ENCODE measurements at places on chromosomes 11 and 22.

GRCh38 chr11:88326099-88326498 is 11.4 kb downstream of the CTSC start:
- DNase-seq = no peak

DNA sequence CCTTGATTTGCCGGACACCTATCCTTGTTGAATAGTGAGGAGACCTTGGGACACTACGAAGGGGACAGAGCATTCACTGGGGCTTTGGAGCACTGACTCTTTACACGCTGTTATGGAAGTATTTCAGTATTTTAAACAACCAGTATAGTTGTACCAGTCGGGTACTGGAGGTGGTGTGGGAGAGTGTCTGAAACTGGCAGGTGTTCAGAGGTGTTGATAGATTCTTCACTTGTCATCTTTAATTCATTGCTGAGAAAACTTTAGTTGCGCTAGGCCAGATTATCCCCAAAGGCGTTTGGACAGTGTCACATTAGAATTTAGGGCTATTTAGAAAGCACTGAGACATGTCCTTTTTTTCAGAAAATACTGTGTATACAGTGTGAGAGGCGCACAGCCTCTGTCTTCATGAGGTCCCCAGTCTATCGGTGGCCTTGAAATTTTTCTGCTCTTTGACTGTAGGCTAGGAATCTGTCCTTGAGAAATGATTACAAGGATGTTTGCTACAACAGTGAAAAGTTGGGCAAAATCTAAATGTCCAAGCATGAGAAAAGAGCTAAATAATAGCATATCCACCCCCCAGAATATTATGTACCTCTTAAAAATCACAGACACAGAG is 69.7 kb downstream of the TEAD1 start:
- DNase-seq = no peak

GRCh38 chr11:96940227-96940626 is 550.4 kb downstream of the JRKL start:
- no peak for DNase-seq

GRCh38 chr11:73216465-73216864 is 1.6 kb upstream of the P2RY2 start:
- no peak for DNase-seq

GRCh38 chr11:66285250-66285947 is 3.5 kb downstream of the YIF1A start:
- no peak for DNase-seq

All from iPS DF 19.7 (cell line).